Pons (tissue), 1 donor: ENCODE measurements at places on chromosomes 3 and 15.

DNA sequence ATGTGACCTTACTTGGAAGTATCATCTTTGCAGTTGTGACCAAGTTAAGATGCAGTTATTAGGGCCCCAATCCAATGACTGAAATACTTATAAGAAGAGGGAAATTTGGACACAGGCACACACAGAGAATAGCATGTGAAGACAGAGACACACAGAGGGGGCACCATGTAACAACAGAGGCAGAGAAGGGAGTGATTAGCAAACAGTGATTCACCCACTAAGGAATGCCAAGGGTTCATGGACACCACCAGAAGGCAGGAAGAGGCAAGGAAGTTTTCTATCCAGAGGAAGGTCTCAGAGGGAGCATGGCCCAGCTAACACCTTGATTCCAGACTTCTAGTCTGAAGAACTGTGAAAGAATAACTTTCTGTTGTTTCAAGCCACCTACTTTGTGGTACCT, 25.0 kb downstream of the SIDT1 start:
- DNase-seq = no peak

DNA sequence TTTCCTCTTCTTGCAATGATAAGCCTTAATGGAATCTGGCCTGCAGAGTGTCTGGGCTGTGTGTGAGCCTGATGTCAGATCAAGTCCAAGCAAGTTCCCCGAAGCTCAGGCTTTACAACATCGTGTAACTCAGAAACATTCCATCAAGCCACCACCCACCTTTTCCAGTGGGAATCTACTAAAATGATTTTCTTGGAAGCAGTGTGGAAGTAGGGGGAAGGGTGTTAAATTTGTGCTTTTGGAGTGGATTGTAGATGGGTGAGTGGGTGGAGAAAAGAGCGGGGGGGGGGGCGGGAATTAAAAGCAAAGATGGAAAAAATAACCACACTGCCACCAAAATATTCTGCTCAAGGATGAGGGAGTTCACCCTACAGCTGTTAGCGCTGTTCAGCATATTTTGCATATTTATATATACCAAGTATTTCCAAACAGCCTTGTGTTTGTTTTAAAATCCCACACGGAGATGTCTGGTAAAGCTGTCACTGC, 53.6 kb downstream of the VGLL3 start:
- no peak for DNase-seq

- no peak for DNase-seq
Measured at GRCh38 chr15:85458764-85459163, 78.4 kb downstream of the AKAP13 start.

- no peak for DNase-seq
Measured at GRCh38 chr3:15942462-15942861, 144.7 kb upstream of the ANKRD28 start.
